ENCODE measurements at places on chromosomes 7 and 10.

GRCh38 chr7:27192546-27193334 is 7.2 kb downstream of the HOXA13 start:
- no peak for DNase-seq

GRCh38 chr10:114094795-114095194 is 51.1 kb downstream of the ADRB1 start:
- no peak for DNase-seq

DNA sequence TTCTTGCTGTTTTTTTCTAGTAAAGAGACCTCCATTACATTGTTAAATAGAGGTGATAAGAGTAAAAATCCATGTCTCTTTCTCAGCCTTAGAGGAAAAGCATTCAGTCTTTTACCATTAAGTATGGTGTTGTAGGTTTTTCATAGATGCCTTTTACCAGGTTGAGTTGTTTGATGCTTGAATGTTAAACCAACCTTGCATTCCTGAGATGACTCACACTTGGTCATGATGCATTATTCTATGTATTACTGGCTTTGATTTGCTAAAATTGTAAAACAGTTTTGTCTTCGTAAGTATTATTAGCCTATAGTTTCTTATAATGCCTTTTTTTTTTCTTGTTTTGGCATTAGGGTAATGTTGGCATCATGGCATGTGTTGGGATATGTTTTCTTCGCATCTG is 90.0 kb downstream of the ANKRD61 start:
- no peak for DNase-seq

GRCh38 chr7:93895859-93896600 is 5.5 kb upstream of the TFPI2 start:
- DNase-seq: no peak

GRCh38 chr10:17144032-17144431 is 14.4 kb upstream of the CUBN start:
- no peak for DNase-seq

- DNase-seq: no peak
These were observed 98.6 kb downstream of the BUB3 start for GRCh38 chr10:123252779-123253178.

DNA sequence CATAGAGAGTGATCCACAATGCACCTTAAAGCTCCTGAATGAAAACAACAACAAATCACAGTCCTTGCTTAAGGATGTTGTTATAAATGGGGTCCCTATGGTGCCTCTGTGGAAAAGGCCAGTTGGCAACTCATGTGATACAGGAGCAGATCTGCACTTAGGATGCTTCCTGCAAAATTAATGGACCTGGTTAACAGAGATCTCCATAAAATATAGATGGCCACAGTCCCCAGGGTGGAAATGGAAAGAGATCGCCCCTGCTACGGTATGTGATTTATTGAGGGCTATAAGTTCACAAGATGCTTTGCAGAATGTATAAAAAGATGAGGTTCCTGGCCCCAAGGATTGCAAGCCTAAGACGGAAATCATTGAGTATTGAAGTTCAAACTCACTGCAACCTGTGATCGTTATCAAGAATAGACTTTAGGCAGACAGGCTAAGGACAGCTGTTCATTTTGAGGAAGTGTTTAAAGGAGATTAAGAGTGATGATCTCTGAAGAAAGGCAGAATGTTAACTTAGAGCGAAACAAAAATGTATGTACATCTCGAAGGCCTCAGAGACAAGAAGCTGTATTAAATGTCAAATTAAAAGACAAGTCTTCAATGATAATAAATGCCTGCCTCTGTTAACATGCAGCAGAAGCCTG is 174.1 kb upstream of the PLPP4 start:
- DNase-seq: no peak

GRCh38 chr7:13067036-13067435 is 379.6 kb downstream of the ARL4A start:
- no peak for DNase-seq

- no peak for DNase-seq
These were observed 19.3 kb downstream of the PPP1R3C start for GRCh38 chr10:91613411-91614187.

- no peak for DNase-seq
These were observed 93.0 kb upstream of the IL6 start for GRCh38 chr7:22633954-22634474.

GRCh38 chr10:112465299-112465883 is 18.4 kb downstream of the VTI1A start:
- no peak for DNase-seq

GRCh38 chr7:55514546-55515265 is 57.6 kb downstream of the VOPP1 start:
- DNase-seq: no peak

DNA sequence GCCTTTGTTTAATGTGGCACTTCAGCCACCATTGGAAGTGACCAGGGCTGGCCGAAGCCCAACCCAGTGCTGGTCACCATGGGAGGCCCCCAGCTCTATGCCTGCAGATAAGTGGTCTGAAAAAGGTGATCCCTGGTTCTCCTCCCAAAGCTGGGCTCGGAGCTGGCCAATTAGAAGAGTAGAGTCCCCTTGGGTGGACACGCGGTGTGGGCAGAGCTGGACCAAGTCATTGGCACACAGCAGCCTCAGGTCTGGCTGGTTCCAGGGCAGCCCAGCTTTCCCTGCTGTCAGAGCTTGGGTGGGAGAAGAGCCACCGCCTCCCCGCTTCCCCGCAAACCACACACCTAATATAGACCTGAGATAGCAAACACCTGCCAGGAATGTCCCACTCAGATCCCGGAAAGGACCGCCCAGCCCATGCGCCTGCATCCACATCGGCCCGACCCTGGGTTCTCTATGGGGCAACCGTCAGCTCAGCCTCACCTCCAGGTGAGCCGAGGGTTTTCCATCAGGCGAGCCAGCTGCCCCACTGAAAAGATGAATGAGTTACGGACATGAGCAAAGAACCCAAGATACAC is 84.3 kb downstream of the TCERG1L start:
- DNase-seq: no peak

DNA sequence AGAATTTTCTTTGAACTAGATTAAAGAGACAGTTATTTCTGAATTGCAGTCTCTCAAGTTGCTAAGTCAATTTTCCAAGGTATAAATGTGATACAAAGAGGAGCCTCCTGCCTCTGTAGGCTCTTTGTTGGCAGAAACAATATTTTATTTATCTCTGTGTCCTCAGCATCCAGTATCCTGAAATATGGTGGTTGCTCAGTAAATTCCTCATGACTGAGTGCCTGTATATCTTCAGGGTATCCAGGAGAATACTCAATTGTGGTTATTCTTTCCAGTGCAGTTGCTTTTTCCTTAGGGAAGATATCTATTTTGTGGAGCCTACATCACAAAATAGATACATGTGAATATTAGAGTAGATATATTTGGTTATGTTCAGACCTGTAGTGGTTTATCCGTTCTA is 144.8 kb upstream of the FERD3L start:
- no peak for DNase-seq

GRCh38 chr10:43202657-43203447 is 64.0 kb downstream of the RASGEF1A start:
- DNase-seq: no peak

GRCh38 chr10:102701272-102701671 is 12.9 kb downstream of the ARL3 start:
- no peak for DNase-seq
